ENCODE measurements at places on chromosomes 12 and 14.
A peak's percentile ranks its signal among the peaks of the same experiment; 100 is the strongest.

DNA sequence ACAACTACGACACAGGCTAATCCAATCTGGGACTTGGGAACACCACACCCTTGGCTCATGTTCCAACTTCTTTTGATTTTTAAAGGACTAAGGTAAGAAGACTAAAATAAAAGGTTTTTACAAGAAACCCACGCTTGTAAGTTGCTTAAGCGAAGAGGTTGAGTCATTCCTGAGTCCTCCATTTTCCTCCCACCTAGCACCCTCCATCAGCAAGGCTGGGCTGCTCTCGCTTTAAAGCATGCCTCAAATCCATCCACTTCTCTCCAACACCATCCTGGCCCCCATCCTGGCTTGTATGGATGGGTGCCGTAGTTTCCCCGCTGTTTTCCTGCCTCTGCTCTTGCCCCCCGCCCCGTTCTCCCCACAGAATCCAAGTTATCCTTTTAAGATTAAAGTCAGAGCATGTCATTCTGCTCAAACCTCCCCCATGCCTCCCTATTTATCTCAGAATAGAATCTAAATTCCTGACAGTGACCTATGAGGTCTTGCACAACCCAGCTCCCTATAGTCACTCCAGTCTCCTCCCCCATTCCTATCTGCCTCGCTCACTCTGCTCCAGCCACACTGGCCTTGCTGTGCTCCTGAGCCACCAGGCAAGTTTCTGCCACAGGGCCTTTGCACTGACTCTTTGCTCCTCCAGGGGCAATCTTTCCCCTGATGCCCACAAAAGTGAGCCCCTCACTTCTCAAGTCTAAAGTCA, 34.5 kb downstream of the SCARB1 start:
- no peak for DNase-seq

GRCh38 chr12:100567945-100568344, 5.5 kb upstream of the GAS2L3 start:
- no peak for DNase-seq

- no peak for DNase-seq
These were observed 140.9 kb downstream of the NUBPL start for GRCh38 chr14:31702130-31702529.

GRCh38 chr12:72491426-72491825, 219.3 kb downstream of the TRHDE start:
- no peak for DNase-seq

DNA sequence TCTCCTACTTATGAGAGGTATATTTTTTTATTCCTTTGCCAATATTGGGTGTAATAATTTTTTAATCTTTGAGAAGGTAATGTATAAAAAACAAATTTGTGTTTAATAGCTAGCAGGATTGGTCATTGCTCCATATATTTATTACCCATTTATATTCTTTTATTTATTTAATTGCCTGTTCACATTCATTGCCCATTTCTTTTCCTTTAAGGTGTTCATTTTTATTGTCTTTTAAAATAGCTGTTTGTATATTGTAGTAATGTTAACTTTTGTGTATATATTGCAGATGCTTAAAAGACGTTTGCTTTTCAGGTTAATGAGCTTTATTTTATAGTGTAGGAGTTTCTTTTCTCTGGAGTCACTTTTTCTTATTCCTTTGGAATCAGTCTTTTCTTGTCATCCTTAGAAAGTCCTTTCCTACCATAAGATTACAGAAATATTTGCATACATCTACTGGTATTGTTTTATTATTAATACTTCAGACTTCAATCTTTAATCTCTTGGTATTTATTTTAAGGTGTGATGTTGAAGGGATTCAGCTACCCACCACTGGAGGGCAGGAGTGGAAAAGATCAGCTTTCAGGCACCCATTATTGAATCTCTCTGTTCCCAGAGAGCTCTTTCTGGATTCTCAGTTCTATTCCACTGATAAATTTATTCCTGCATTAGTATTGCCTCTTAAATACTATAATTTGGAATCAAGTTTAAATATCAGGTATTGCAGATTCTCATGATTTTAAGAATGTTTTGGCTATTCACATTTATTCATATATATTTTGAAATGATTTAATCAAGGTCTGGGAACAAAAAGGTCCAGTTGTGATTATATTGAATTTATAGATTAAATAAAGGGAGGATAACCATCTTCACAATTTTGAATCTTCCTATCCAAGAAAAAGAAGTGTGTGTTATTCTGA, 17.3 kb downstream of the PPM1A start:
- DNase-seq = peak; percentile 21

- no peak for DNase-seq
These were observed 16.9 kb downstream of the CDKN1B start for GRCh38 chr12:12734054-12734453.

GRCh38 chr12:83015390-83016217, 328.9 kb downstream of the TMTC2 start:
- no peak for DNase-seq

DNA sequence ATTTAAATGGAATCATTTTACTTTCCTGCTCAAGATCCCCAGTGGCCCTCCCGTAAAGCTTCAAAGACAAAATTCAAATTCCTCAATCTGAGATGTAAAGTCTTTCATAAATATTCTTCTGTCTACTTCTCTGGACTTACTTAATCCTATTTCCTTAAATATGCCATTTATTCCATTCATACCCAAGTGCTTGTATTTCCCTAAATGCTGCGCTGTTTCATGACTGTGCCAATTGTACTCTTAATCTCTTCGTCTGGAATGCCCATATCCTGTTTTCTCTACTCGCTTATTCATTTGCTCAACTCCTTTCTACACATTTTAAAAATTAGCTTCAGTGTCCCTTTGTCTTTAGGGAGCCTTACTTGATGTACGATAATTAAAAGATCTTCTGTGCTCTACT, 280.1 kb downstream of the CPNE8 start:
- no peak for DNase-seq

DNA sequence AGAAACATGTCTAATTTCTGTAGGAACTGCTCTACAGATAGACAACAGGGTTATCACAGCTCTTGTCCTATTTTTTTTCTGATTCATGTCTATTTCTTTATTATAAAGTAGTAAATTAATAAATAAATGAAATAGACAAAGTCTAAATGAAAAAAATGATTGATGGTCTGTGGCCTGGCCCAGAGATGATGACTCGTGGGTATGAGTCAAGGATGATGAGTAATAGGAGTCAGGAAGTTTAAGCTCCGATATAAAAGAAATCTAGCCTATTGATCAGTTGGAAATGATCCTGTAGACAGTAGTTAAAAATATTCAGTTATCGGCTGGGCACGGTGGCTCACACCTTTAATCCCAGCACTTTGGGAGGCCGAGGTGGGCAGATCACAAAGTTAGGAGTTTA, 90.6 kb upstream of the RTL1 start:
- no peak for DNase-seq

DNA sequence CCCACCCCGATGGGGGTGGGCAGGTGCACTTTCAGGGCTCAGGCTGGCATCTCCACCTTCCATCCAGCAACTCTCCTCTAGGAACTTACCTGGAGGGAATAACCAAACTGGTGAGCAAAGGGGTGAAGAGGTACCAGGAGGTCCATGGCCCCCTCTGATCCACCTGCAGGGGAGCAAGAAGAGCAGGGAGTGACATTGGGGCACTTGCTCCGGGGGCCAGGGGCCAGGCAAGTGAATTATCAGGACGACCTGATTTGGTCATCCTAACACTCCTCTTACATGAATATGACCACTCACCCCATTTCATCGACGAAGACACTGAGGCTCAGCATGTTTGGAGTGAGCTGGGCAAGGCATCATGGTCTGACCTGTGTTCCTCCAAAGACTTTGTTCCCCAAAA, 6.0 kb downstream of the DIO3 start:
- no peak for DNase-seq

GRCh38 chr14:89040080-89040459, 215.6 kb downstream of the TTC8 start:
- no peak for DNase-seq

- DNase-seq = no peak
These were observed 489.8 kb downstream of the DIO2 start for GRCh38 chr14:79721399-79722084.

DNA sequence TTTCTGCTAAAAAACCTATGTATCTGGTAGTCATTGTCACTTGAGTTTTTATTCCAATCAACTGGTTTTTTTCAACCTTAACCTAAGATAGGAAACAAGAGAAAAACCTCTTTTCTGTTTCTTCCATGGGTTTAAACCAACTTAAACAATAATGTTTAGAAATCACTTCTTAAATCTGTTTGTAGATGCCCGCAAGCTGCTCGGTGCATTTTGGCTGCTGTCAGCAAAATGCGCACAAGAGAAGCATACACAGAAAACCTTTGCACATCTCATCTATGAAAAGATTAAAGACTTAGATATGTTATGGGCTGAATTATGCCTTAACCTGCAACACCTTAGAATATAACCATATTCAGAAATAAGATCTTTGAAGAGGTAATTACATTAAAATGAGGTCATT, 299.8 kb downstream of the ITPR2 start:
- no peak for DNase-seq

GRCh38 chr14:51564986-51565604, 86.6 kb upstream of the FRMD6 start:
- DNase-seq = no peak

- no peak for DNase-seq
These were observed 218.8 kb downstream of the DAD1 start for GRCh38 chr14:22370084-22370847.

DNA sequence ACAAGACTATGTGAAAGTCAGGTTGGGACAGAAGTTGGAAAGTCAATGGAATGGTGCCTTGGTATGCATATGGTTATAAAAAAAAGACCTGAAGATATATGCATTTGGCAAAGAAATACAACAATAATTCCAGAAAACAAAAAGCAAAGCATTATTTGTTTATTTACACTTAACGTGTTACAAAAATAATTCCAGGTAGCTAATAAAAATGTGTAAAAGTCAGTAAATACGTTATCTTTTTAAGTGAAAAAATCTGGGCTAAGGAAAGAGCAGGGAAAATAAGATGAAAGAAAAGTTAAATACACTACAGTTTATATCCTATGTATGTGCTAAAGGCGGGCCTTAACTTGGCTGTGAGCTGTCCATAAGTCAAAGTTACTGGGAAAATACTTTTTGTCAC, 266.3 kb downstream of the MED13L start:
- DNase-seq = no peak

GRCh38 chr12:78864403-78864869, at the start of gene SYT1:
TSS of gene SYT1 (plus strand) at chr12:78864774.
- no peak for DNase-seq

DNA sequence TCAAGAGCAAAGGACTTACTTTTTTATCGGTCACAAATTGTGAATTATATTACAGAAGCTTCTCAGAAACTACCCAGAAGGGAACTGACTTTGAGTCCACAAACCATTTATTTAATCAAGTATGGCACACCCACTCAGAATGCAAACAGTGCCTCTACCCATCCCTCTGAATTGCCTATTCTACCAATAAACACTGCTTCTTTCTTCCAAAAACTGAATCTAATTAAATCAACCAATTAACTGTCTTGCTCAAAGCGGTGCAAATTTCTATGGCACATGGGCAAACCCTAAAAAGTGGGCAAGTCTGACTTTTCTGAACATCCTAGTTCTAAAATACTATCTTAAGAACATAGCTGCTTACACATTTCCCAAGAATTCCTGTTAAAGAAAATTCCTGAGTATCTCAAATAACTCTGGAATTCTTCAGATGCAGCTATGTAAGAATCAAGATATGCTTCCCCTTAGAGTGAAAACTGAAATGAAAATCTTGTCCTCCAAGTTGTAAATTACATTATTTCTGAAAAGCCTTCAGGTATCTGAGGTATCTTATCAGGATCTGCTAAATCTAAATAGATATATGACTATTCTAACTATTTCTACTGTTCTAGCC, 4.3 kb downstream of the SPTLC2 start:
- DNase-seq = no peak

DNA sequence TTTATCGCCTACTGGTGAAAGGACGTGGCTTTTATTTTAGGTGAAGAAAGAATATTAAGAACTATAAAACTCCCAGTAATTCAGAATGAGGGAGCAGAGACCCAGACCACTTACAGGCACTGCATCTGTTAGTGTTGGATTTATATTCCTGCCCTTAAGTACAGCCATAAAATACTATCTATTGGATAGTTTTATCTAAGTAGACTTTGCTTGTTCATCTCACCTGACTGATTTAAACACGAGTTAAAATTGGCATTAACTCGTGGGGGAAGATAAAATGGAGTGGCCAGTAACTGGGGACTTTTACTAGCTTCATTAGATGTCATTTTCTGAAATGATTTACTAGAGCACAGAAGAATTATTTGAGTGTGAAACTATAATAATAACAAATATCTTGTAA, 1377.5 kb upstream of the TMEM132C start:
- DNase-seq = no peak

DNA sequence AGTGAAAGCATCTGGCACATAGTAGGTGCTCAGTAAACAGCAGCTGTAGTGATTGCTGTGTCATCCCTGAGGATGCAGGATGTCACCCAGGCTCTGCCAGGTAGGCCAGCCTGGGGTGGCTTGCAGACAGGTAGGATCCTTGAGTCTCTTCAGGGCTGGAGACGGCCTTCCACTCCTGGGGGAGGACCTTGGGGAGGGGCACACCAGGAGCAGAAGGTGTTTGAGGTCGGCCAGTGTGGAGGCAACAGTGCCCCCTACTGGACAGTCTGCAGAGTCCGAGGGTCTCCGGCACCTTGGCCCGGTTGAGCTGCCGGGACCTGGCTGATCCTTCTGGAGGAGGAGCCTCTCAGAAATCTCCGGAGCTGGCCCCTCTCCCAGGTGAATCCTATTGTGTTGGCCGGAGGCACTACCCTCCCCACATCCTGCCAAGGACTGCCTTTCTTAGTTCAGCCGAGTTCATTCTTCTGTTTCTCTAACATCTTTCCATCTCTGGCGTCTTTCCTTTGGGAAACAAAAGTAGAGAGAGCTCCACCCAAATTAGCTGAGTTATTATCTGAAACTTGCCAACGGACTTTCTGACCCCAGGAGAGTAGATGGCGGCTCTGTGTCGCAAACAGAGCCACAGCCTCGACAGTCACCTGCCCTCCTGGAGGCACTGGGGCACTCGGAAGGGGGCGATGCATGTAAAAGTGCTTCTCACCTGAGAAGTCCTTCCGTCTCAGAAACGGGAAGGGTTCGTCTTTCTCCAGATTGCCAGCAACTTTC, 41.8 kb upstream of the CLMN start:
- peak; percentile 12 for DNase-seq

DNA sequence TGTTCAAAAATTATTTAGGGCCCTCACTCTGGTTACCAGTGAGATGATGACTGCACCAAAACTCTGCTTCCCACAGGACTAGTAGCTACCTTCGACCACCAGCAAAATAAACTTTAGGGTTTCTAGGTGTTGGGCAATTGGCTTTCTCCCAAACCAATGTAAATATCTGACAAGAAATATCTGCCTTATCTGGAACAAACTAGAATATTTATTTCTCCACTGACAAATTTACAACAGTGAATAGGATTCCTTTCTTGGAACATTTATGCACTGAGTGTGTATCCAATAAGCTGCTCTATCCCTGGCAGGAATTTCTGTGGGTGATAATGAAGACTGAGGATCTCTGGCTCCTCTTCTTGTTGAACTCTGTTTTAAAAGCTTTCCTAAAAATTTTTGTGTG, 148.6 kb downstream of the SLC6A15 start:
- DNase-seq = no peak

- no peak for DNase-seq
These were observed 205.3 kb upstream of the PRICKLE1 start for GRCh38 chr12:42794806-42795205.

GRCh38 chr12:48813465-48814261, 4.6 kb upstream of the CACNB3 start:
- DNase-seq = no peak

GRCh38 chr14:42778984-42779383, 1172.3 kb downstream of the LRFN5 start:
- no peak for DNase-seq

GRCh38 chr12:131132118-131132892, 178.6 kb downstream of the ADGRD1 start:
- DNase-seq = peak; percentile 53

Data from CD4-positive, alpha-beta T cell treated with Interleukin-6 at 100 ng/mL for 8 hours (primary cell).